ENCODE measurements at places on chromosomes 6 and 20. TPM values are rescaled to one million over a fixed set of nuclear protein-coding genes. Genes with fewer than 3 reads are reported as not detected.

GRCh38 chr6:111938710-111939109, 65.5 kb upstream of the FYN start:
- no peak for DNase-seq
- no peaks in the 10 kb centered on the region for H3K4me1 ChIP-seq
- H3K27me3 ChIP-seq, result no peaks in the 10 kb centered on the region

DNA sequence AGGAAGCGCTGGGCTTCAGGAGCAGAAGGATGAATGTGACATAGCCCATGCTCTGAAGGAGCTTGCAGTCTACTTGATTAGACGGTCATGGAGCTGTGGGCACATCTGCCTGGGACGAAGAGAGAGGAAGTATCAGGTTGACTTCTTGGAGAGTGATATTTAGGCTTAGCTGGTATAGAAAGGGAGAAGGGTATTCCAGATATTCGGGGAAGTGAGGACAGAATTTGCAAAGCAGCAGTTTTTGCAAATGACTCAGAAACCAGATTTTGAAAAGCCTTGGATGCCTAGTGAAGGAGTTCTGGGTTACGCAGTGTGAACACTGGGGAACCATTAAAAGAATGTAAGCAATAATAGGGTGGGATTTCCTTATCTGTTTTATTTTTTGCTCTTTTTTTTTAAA, 60.7 kb downstream of the EYA4 start:
- H3K27ac ChIP-seq, result no peak overlapping the region
- H3K27me3 ChIP-seq, result no peaks in the 10 kb centered on the region
- H3K36me3 ChIP-seq, result no peaks in the 10 kb centered on the region
- no peak overlapping the region for H3K4me3 ChIP-seq
- DNase-seq, result no peak

DNA sequence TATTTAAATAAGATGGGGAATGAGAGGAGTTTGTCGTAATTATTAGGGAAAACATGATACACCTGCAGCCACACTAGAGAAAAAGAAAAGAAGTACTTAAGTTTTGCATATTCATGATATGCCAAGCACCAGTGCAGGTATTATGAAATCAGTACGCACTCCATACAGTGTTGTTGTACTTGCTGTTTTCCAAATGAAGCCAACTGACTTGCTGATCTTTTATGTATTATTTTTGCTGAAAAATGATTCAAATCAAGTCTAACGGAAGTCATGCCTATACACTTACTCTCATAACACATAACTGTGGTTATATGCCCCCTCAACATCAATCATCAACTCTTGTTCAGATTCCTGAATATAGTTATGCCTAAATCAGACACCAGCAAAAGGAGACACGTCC, 584.9 kb upstream of the EYS start:
- no peak overlapping the region for H3K4me3 ChIP-seq
- H3K36me3 ChIP-seq, result no peaks in the 10 kb centered on the region
- H3K27me3 ChIP-seq, result no peaks in the 10 kb centered on the region
- no peak overlapping the region for H3K27ac ChIP-seq
- H3K4me1 ChIP-seq, result no peaks in the 10 kb centered on the region
- DNase-seq, result no peak

PTK6 gene
- 0.38 TPM for polyA plus RNA-seq
